ENCODE measurements at places on chromosomes 5 and 9.

DNA sequence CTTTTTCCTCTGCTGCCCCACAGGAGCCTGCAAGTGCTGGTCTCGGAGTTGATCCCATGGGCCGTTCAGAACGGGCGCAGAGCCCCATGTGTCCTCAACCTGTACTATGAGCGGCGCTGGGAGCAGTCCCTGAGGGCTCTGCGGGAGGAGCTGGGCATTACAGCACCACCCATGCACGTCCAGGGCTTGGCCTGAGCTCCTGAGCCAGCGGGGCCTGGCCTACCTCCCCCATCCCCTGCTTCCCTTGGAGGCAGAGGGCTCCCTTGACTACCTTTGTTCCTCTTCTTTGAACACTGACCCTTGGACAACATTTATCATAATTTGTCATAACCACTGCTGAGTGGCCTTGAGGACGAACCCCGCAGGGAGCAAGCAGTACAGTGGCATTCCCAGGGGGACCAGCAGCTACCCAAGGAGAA lies 6.9 kb upstream of the SLC27A4 start:
- no peak for DNase-seq

- no peak for DNase-seq
Measured at GRCh38 chr9:137502008-137502911, 43.1 kb upstream of the NSMF start.

DNA sequence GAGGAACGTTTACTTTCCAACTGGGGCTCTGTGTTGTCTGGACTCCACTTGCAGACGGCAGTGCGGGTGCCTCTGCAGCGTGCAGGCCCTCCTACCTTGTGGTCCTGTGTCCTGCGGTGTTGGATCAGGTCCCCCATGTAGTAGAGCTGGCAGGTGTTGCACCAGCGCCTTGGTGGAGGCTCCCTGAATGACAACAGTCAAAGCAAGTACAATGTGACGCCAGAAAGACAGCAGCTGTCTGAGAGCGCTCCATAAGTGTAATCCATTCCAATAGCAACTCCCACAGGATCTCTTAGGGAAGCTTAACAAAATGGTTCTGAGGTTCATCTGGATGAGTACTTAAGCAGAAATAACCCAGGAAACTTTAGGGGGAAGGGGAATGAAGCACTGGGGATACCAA lies 9.9 kb downstream of the BBLN start:
- no peak for DNase-seq

DNA sequence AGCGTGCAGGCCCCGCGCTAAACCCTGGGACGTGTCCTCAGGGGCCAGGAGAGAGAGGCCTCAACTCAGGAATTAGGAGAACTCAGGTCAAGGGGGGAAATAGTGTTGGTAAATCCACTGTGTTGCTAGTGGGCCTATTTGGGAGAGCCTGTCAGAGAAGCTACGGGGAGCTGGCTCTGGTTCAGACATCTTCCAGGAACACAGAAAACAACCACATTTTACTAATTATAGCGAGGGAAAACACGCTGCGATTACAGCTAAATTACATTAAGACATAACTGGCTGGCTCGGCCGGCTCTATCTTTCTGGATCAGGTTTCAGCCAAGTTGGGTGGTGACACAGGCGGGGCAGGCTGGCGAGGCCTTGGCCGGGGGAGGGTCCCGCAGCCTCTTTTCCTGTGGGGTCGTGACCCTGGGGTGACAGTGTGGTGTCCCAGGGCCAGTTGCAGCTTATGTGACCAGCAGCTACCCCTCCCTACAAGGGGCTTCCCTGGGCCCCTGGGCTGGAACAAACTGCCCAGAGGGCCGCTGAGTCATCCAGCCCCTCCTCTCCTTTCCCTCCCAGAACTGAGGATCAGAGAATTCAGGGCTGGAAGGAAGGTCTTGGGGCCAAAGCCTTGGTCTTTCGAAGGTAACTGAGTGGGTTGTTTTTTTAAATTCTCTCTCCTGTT lies 75.1 kb downstream of the FGF18 start:
- peak; percentile 70 for DNase-seq

DNA sequence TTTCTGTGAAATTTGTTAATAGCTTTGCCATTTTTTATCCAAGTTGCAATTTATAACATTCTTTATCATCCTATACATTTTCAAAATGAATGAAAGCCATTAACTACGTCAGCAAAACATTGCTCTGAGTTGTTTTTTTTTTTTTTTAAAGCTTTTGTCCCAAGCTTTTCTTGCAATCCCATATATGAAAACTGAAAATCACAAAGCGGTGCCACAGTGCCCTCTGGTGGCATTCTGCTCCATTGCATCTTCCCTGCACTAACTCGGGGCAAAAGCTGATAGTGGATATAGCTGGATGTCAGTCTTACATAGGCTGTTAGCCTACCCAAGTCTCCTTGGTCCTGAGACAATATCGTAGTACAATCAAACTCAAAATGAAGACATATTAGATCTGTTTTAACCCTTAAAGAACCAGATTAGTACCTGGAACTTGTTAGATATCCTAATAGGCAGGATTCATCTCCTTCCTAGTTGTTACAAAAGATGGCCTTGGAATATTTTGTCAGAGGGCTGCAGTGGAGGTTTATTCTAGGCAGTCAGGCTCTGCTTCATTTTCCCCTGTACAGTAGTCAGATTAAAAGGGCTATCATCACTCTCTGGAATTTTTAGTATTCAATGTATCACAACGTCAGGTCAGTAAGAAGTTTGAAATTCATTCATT lies 669.9 kb downstream of the PTPRD start:
- peak; percentile 76 for DNase-seq

- no peak for DNase-seq
Measured at GRCh38 chr5:135871268-135871915, 24.2 kb downstream of the IL9 start.

GRCh38 chr5:134614450-134615085 lies 18.1 kb downstream of the SAR1B start:
- no peak for DNase-seq

GRCh38 chr5:173341961-173342430 lies 13.8 kb upstream of the STC2 start:
- DNase-seq, result no peak

All from HT1080 (cell line).